Activated CD4-positive, alpha-beta T cell treated with anti-CD3 and anti-CD28 coated beads, Interleukin-2, Interleukin-4, amounts not matched to agents 100 ng/mL and 50 ng/mL, durations not matched to agents 16 hours and 8 hours (primary cell): ENCODE measurements at places on chromosomes 13 and 19.

- DNase-seq = no peak
Observed at GRCh38 chr13:62035981-62036380, 620.3 kb upstream of the PCDH20 start.

DNA sequence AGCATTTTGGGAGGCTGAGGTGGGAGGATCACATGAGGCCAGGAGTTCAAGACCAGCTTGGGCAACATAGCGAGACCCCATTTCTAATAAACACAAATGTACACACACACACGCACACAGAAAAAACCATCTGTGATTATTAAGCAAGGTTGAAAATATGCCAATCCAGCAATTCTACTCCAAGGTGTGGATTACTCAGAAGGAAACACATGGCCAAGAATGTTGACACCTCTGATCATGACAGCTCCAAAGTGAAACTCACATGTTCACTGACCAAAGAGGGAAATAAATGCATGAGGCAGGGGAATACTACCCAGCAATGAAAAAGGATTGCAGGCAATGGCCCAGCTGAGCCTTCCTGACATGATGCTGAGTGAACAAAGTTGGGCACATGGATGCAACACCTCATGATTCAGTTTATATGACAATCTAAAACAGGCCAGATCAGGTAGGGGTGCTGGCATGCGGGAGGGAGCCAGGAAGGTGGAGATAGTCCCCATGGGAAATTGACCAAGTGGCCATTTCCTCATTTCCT, 4.4 kb downstream of the DOCK6 start:
- no peak for DNase-seq

DNA sequence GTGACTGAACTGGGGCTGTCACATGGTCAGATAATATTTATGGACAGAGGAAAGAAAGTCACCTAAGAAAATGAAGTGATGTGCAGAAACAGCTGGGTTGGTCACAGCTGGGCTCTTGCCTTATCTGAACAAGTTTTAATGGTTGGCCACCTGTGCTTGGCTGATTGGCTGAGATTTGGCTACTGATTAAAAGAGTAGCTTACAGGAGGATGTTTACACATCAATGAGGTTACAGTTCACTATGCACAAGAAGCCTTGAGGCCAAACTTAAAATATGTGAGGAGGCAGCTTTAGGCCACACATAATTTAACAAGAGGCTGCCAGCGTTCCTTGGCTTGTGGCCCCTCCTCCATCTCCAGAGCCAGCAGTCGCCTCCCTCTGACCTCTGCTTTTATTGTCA, 99.2 kb upstream of the C1QTNF9B start:
- no peak for DNase-seq

DNA sequence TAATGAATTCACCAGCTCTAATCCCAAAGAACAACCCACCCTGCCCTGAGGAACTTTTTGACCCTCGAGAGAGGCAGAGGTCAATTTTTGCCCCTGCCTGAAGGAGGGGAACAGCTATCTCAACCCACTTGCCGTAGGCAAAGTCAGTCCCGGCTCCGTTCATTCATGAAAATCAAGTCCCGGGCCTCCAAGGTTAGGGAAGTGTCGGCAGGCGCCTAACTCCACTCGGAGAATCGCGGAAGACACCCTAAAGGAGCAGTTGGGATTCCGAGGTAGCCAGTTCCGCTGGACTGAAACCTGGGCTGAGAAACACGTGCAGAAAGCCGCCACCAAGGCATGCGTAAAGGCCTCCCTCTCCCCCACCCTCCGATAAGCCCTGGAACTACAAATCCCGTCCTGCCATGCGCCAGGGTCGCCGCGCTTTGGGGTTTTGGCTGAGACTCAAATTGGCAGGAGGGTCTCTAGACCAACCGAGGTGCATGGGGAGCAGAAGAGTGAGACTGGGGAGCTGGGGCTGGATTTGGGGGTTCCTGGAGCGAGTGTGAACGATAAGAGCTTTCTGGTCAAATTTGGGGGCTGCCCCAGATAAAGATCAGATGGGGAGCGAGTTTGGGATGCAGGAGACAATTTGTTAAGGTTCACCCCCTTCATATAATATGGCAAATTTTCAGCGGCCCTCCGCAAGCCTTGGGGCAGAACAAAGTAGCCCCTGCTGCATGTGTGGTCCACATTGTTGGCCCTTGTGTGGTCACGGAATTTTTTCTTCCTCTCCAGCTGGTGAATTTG, at the start of gene TNPO2:
Gene TNPO2 (minus strand): TSS at position 292 of the 786 bp plus-strand sequence. CDS start 2,955 bp downstream, outside the sequence.
- peak; percentile 86 for DNase-seq

DNA sequence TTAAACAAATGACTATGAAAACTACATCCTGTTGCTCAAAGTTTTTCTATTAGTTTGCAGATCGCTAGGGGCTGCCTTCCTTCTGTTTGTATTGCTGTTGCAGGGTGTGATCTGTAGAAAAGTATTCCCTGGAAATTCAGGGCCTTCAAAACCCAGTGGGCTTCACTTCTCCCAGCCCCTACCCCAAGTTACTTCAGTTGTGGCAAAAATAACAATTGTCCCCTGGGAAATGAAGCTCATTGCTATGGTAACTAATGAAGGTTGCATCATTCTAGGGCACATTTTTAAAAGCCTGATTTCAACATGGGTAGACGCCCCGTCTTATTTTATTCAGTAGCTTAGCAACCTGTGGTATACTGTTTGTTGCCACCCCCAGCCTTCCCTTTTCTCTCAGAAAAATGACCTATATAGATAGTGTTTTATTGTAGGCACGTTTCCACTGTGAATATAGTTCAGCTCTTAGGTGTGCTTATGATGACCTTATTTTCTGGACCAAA, 60.9 kb downstream of the WDFY2 start:
- DNase-seq = no peak

- no peak for DNase-seq
Observed at GRCh38 chr19:46571495-46571894, 29.6 kb upstream of the CALM3 start.
